ENCODE measurements at places on chromosomes 16 and 17. TPM values are rescaled to one million over a fixed set of nuclear protein-coding genes. Genes with fewer than 3 reads are reported as not detected.

The HBM gene
- not detected for total RNA-seq

GRCh38 chr16:85915125-85915845 is 16.3 kb downstream of the IRF8 start:
- DNase-seq, result no peak

The KCNH4 gene
- total RNA-seq, result not detected

The PLXDC1 gene
- total RNA-seq, result 1.8 TPM

- no peak for DNase-seq
These were observed 258.8 kb upstream of the ASIC2 start for GRCh38 chr17:33551911-33552310.

DNA sequence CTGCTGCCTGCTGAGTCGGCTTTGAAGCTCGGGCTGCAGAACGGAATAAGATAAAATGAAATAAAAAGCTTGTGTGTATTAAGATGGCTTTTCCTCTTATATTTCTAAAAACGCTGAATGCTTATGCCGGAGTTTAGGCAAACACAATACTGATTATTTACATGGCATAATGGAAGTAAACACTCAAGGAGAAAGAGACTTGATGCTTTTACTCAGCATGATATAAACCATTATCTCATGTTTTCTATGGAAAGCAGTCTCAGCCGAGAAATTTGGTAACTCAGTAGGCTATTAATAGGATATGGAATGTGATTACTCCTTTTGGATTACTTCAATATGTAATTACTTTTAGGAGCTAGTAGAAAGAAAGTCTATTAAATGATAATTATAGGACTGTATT is 153.3 kb downstream of the CDH11 start:
- DNase-seq, result no peak

DNA sequence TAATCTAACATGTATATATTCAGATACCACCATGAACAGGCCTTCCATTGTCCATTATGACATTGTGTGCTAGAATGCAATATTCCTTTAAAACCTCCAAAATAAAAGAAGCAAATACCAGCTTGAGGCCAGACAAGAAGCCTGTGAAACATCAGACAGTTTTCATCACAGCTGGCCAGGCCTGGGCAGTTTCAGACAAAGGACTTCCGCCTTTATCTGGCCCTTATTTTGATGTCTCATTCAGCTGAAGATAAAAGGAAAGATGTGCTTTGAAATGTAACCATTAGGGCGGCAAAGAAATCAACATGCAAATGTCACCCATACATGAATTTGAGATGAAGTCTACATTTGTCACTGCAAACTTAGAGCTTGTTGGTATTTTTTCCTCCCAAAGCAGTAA is 737.5 kb downstream of the KCNJ2 start:
- DNase-seq, result no peak

DNA sequence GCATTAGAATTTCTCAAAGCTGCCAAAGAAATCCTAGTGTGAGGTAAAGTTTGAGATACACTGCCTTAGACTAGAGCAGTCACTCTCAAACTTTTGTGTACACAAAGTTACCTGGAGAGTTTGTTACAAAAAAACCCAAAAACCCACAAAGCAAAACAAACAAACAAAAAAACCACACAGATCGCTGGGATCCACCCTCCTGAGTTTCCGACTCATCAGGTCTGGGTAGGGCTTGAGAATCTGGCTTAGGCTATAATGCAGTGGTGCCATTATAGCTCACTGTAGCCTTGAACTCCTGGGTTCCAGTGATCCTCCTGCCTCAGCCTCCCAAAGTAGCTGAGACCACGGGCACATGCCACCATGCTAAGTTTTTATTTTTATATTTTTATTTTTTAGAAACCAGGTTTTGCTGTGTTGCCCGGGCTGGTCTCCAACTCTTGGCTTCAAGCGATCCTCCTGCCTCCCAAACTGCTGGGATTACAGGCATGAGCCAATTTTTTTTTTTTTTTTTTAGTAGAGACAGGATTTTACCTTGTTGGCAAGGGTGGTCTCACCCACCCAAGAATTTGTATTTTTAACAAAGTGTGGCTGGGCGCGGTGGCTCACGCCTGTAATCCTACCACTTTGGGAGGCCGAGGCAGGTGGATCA is 22.3 kb upstream of the SMG1 start:
- no peak for DNase-seq

- DNase-seq, result no peak
These were observed 5.8 kb upstream of the MT1B start for GRCh38 chr16:56645838-56646237.

- no peak for DNase-seq
These were observed 81.6 kb downstream of the CCDC182 start for GRCh38 chr17:57663326-57664070.

- no peak for DNase-seq
These were observed 37.7 kb downstream of the TMEM204 start for GRCh38 chr16:1571012-1571671.

The RNF222 gene
- total RNA-seq, result not detected
